Thoracic aorta (tissue), 2 donors: ENCODE measurements at places on chromosomes 6 and 20. TPM values are rescaled to one million over a fixed set of nuclear protein-coding genes. Genes with fewer than 3 reads are reported as not detected.

OLIG3 gene
- not detected for total RNA-seq

- no peaks in the 10 kb centered on the region for H3K27me3 ChIP-seq
- no peak for DNase-seq
- no peak overlapping the region for H3K4me3 ChIP-seq
- H3K36me3 ChIP-seq, result no peaks in the 10 kb centered on the region
Measured at GRCh38 chr20:48281501-48281900, 496.2 kb upstream of the SULF2 start.

EIF6 gene
- total RNA-seq, result 46.2 TPM

KCNQ5 gene
- 7.3 TPM for total RNA-seq

MEI4 gene
- total RNA-seq, result not detected

- H3K27ac ChIP-seq, result peak overlapping the region; percentile 97
- H3K4me3 ChIP-seq, result peak overlapping the region; percentile 28
- H3K4me1 ChIP-seq, result peaks cover 71% of the 10 kb centered on the region
- DNase-seq, result no peak
- no peaks in the 10 kb centered on the region for H3K27me3 ChIP-seq
Measured at GRCh38 chr20:47349365-47350180, 6.9 kb downstream of the ZMYND8 start.

EPB41L2 gene
- total RNA-seq, result 99.6 TPM

RNGTT gene
- total RNA-seq, result 13.5 TPM

- no peaks in the 10 kb centered on the region for H3K36me3 ChIP-seq
- H3K27me3 ChIP-seq, result no peaks in the 10 kb centered on the region
- H3K27ac ChIP-seq, result peak within 1 kb of the TSS; percentile 38
- peak within 1 kb of the TSS; percentile 67 for H3K4me3 ChIP-seq
- H3K4me1 ChIP-seq, result peaks cover 1% of the 10 kb centered on the region
Measured at GRCh38 chr6:31575335-31575901, at the start of gene TNF. Gene TNF, plus strand, starts transcription at chr6:31575565. Its CDS starts 177 bp downstream, at chr6:31575742.

TNNC2 gene
- total RNA-seq, result not detected

DNA sequence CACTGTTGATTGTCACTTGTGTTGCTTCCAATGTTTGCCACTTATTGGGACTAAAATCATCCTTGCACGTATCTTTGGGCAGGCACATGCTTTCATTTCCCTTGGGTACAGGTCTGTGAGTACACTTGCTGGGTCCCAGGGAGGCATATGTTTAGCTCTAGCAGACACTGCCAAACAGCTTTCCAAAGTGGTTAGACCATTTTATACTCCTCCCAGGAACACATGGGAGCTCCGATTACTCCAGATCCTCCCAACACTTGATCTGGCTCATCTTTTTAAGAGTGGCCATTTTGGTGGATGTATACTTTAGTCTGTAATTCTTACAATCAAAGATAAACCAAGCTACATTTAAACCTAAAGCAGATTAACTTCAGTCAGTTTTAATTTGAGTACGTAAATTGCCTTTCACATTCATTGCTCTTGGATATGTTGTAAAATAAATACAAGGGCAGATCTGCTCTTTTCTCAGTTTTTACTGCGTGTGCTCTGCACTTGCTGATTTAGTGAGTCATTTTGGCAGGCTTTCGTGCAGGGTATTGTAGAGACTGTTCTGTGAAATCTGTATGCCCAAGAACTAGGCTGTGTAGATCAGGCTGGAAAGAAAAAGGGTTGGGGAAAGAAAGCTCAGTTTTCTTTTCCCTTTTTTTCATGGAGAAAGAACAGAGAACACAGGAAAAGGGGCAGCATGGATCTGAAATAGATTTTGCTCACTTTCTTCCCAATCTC is 19.5 kb downstream of the SLC22A1 start:
- H3K4me3 ChIP-seq, result peak overlapping the region; percentile 38
- H3K27ac ChIP-seq, result peak overlapping the region; percentile 93
- H3K27me3 ChIP-seq, result no peaks in the 10 kb centered on the region
- no peaks in the 10 kb centered on the region for H3K36me3 ChIP-seq
